ENCODE measurements at places on chromosomes 2 and 18.

- DNase-seq: peak; percentile 65
Observed at GRCh38 chr2:36376319-36376765, 20.8 kb downstream of the CRIM1 start.

- DNase-seq: no peak
Observed at GRCh38 chr2:64451051-64451450, 2.9 kb upstream of the LGALSL start.

- no peak for DNase-seq
Observed at GRCh38 chr2:99682275-99683060, 192.7 kb upstream of the REV1 start.

- no peak for DNase-seq
Observed at GRCh38 chr2:2142345-2142744, 188.7 kb downstream of the MYT1L start.

DNA sequence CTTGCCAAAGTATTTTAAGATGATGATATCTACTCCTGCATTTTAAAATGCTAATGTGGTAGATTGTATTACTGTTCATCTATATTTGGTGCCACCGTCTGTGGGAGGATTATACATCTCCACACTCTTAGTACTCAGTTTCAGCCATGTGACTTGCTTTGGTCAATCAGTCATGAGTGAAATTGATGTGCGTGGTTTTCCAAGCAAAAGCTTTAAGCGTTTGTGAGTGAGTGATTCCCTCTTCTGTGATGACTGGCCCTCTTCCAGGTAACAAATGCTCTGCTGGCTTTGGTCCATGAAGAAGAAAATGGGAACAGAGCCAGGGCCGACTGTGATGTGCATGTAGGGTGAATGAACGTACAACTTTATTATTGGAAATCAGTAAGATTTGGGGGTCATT lies 330.4 kb downstream of the LPIN1 start:
- DNase-seq: no peak

GRCh38 chr18:47522359-47522758 lies 270.9 kb upstream of the SKOR2 start:
- no peak for DNase-seq

DNA sequence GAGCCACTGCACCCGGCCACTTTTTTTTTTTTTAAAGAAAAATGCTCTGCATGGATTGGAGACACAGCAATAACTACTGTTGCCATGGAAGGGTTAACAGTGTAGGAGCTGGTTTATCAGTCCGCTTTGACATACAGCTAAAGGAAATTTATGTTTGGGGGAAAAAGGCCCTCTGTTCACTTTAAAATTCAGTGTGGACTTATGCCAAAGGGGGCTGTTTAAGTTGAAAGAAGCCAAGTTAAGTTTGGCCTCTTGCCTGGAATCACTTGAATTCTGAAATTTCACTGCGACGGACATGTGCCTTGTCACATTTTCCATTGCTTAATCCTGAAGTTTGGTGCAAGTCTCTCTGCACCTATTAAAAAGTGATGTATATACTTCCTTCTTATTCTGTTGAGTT lies 3.1 kb downstream of the KCNE4 start:
- DNase-seq: no peak

DNA sequence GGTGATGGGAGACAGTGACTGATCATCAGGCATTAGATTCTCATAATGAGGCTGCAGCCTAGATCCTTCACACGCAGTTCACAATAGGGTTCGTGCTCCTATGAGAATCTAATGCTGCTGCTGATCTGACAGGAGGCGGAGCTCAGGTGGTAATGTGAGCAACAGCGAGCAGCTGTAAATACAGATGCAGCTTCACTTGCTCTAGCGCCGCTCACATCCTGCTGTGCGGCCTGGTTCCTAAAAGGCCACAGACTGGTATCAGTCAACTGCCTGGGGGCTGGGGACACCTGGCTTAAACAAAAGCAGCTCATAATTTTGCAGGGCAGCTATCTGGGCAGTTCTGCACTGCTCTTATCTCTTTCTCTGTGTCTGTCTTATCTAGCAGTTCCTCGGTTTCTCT lies 20.4 kb upstream of the CD226 start:
- no peak for DNase-seq

GRCh38 chr18:58792086-58792485 lies 72.6 kb upstream of the ZNF532 start:
- no peak for DNase-seq

DNA sequence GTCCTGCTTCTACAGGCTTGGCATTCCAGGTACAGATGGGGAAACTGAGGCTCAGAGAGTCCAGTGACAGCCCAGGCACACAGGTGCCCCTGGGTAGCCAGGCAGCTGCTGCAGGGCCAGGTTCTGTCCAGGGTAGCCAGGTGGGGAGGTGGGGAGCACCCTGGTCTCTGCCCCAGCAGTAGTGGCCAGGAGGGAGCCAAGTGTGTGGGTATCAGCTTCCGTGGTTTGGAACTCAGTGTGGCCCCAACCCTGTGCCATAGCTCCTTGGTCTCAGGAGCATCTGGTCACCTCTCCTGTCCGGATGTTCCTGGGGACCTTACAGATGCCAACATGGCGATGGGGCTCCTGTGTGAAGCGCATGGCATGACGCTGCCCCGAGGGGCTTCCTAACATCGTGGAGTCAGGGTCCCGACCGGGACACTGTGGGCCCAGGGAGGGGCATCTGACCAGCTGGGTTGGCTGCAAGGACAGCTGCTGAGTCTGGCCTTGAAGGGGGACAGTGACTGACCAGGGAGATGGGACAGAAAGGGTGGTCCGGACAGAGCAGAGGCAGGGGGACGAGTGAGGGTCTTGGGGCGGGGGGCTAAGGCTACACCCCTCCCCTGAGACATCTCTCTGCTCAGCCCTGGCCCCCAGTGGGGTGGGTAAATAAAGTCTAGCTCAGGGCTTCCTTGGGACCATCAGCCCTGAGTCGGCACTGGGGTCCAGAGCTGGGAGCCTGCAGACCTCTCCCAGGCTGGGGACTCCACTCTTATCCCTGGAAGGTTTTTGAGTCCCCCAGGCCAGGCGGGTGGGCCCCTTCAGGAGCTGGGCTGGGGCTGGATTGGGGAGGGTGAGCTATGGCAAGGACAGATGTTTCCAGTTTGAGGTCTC lies 76.0 kb upstream of the SMAD7 start:
- DNase-seq: no peak

- DNase-seq: no peak
Observed at GRCh38 chr2:118321432-118322105, 233.3 kb downstream of the INSIG2 start.

- no peak for DNase-seq
Observed at GRCh38 chr2:24047703-24048033, 477 bp upstream of the WDCP start.

DNA sequence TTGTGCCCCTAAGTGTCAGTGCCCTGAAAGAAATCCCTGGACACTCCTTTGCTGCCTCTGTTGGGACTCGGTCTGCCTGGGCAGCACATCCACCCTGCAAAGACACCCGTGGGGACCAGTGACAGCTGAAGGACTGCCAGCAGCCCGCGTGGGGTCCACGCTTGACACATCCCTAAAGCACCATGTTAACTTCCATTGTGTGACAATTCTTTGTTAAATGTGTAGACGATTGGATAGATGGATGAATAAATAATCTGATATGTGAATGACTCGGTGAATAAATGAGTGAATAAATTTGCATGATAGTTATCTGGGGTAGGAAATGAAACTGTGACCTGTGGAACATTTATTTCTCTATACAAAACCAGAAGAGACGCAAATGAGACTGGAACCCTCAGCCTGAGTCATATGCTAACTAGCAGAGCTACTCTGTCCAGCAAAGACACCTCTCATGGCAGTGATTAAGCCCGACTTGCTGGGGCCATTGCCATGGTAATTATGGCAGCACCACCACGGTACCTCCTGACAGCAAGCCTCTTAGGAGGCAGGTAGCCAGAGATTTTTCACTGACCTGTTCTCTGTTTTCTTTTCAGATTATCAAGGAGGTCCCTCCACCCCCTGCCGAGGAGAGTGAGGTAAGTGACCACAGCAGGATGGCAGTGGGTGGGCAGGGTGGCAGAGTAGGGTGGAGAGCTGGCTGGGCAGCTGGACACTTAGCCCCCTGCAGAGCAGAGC lies 156.8 kb downstream of the ANTXR1 start:
- DNase-seq: no peak

GRCh38 chr2:32652555-32653209 lies 24.8 kb downstream of the TTC27 start:
- DNase-seq: no peak

- no peak for DNase-seq
Observed at GRCh38 chr2:39525636-39526412, 88.7 kb upstream of the MAP4K3 start.

DNA sequence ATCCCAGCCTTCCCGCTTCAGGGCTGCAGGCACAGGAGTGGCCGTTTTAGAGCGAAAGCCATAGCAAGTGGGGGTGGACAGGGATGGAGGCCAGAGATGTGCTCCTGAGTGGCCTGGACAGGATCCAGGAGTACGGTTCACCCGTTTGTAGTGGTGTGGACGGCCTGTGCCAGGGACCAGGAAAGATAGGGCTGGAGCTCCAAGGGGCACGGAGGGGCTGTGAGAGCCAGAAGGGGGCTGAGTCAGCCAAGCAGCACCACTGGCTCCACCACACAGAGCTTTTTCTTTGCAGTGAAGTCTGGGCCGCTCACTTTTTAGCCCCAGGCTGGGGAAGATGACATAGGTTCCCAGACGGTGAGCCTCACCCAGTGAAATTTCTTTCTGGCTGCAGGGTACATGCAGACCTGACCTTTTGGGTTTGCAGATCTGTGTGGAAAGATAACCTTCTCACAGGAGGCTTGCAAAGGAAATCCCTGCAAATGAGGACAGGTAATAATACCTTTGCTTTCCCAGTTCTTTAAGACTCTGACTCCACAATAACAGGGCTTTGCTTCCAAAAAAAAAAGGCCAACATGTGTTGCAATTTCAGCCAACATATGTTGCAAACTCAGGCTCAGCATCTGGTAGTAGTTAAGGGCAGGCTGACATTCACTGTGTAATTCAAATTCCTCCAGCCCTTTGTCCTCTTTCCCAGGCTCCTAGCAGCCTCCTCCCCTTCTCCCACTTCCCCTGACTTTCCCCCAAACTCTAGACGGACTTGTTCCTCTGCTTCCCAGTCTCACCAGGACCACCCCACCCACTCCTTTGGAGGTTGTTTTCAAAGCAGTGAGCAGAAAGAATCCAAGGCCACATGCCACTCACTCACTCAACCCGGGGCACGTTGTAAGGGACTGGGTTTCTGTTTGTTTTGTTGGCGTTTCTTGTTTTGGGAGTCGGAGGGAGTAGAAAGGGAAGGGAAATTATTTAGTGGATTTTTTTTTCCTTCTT lies 20.3 kb upstream of the LAPTM4A start:
- no peak for DNase-seq

DNA sequence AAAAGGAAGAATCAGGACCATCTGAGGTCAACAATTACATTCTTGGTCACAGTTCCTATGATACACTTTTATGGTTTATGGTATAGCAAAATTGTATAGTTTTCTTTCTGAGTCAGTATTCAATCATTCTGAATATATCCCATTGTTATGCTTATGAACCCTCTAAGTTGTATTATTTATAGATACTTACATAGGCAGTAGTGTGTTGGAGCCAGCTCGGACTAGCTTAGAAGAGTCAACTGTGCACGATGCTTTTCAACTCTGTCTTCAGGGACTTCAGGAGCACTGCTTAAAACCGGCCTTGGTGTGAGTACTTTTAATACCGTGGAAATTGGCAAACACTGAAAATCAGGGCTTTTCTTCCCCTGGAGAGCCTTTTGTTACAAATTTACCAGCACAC lies 215.7 kb downstream of the IKZF2 start:
- DNase-seq: no peak

- no peak for DNase-seq
Observed at GRCh38 chr2:68185541-68186164, 28.0 kb downstream of the PNO1 start.

- no peak for DNase-seq
Observed at GRCh38 chr18:2138552-2138951, 432.8 kb downstream of the METTL4 start.

DNA sequence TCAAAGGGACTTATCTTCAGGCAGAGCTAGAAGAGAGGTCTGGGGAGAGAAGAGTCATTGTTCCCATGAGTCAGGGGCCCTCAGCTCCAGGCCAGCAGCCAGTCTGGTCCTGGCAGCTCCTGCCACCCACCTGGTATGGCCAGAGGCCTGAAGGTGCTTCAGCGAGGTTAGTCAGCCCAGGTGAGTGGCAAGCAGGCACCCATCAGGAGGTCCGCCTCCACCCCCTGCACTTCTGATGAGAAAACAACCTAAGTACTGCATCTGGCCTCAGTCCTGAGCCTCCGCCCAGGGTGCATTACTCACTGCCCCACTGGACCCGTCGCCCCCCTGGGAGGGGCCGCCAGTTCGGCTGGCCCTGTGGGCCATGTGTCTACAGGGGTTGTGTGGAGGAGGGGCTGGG lies 130.2 kb downstream of the INHBB start:
- no peak for DNase-seq

- no peak for DNase-seq
Observed at GRCh38 chr2:109123586-109124201, 5.3 kb upstream of the SH3RF3 start.

DNA sequence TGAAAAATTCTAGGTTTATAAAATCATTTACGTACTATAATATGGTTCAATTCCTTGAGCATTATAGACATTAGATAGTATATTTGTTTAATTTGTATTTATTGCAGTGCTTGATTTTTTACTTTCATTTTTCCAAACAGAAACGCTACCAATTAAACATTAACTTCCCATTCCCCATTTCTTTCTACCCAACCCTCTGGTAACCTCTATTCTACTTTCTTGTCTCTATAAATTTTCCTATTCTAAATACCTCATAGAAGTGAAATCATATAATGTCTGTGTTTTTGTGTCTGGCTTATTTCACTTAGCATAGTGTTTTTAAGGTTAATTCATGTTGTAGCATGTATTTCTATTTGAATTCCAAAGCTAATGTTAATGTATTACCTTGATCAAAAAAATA lies 11.6 kb upstream of the SLC39A10 start:
- no peak for DNase-seq

DNA sequence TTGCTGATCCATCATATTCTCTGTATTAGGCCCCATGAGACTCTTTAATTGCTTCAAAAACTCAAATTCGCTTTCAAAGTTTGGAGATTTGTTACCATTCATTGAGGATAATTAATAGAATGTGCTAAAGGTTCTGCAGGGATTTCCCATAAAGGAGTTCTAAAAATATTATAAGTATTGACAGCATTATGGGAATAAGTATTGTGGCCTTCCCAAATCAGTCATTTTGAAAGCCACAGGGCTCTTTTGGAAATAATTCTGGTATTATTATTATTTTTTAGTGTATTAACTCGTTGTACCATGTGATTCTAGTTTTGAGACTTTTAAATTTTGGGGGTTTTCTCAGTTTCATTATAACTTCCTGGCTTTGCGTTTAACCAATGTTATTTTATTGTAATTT lies 37.1 kb downstream of the LCLAT1 start:
- no peak for DNase-seq
